ENCODE measurements at places on chromosomes 3 and 15.

GRCh38 chr3:134003066-134003465 is 26.7 kb downstream of the SLCO2A1 start:
- no peak for DNase-seq

- DNase-seq, result no peak
Measured at GRCh38 chr3:153146191-153147053, 15.6 kb upstream of the RAP2B start.

DNA sequence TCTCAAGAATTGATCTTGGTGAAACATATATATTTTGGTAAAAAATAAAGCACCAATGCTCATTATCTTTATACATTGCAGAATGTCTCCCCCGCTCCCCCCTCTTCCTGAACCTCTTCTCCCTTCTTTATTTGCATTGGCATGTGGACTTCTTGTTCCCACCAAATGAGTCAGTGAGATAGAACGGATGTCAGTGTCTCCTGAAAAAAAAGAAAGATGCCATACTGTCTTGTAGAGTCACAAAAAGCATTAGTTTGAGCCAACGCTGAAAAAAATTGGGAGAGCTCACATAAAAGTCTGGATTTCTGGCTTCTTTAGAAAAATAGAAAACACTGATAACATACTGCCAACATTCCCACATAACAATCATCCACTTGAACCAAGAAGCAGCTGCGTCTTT is 32.0 kb upstream of the STXBP5L start:
- DNase-seq, result no peak

DNA sequence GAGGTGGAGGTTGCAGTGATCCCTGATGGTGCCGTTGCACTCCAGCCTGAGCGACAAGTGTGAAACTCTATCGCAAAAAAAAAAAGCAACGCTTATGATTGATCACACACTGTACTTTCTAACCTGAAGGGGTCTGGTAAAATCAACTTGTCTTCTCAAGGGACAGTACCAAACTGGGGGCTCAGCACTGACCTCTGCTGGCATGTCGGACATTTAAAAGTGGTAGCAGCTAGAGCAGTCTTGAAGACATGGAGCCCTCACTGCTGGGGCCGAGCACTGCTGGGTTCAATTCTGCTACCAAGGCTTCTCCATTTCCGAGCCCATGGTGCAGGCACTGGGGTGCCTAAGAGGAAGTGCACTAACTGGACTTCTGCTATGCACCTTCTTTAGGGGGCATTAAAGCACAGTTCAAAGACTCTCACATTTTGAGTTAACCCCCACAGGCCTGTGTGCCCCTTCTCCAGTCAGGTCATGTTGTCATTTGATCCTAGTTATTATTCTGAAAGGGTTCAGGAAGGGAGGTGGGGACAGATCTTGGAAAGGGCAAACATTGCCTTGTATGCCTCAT is 26.4 kb upstream of the LAMP3 start:
- no peak for DNase-seq

DNA sequence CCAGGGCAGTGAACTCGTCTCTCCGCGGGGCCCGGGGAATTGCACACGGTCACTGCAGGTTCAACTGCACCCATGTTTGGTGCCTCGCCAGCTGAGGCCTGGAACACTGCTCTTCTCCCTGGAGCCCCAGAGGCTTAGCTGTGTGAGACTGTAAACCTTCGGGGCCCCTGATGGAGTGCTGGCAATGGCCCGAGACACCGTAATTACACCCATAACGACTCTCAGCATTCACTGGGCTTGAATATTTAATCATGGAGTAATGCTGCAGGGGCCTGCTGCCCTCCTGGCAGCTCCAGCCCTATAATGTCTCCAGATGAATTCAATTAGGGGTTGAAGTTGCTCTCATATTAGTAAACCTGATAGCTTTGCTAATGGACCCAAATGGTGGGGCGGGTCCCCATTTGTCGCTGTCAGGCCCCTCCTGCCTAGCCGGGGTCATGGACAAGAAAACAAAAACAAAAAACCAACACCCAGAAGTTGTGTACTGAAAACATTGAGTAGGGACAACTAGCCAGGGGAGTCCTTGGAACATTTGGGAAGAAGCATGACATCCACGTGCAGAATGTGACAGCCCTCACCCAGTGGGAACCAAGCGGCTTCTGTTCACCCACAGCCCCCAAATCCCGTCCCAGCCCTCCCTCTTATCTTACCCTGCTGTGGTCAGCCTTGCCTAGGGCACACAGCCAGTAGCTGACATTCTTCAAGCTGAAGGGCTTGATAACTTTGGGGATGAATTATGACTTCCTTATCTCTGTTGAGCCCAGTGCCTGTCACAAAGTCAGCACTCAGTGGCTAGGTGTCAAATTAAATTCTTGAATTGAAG is 74.3 kb upstream of the SCN5A start:
- DNase-seq, result no peak

DNA sequence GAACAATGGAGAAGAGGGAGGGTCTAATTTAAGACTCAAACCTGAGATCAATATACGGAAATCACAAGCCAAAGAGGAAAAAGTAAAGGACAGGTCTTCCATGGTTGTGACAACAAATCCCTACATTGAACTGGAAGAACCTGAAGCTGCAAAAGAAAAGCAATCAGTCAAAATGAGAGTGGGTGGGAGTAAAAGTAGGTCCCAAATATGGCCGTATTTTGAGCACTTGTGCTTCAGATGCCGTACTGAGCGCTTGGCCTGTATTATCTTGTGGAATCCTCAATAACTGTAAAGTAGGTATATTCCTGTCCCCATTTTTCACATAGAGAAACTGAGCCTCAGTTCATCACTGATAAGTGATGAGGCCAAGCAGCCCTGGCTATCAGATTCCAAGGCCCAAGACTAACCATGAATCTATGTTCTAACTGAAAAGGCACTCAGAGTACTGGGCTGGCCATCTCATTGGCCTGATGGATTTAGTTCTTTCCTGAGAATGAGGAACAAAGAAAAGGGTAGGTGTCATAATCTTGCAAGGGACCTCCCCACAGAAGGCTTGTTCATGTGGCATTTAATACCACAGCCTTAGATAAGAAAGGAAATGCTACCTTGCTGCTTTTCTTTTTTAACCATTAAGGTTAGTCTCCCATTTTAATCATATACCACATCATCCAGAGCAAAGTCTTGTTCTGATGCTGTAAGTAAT is 52.5 kb downstream of the LRRN1 start:
- DNase-seq, result no peak

DNA sequence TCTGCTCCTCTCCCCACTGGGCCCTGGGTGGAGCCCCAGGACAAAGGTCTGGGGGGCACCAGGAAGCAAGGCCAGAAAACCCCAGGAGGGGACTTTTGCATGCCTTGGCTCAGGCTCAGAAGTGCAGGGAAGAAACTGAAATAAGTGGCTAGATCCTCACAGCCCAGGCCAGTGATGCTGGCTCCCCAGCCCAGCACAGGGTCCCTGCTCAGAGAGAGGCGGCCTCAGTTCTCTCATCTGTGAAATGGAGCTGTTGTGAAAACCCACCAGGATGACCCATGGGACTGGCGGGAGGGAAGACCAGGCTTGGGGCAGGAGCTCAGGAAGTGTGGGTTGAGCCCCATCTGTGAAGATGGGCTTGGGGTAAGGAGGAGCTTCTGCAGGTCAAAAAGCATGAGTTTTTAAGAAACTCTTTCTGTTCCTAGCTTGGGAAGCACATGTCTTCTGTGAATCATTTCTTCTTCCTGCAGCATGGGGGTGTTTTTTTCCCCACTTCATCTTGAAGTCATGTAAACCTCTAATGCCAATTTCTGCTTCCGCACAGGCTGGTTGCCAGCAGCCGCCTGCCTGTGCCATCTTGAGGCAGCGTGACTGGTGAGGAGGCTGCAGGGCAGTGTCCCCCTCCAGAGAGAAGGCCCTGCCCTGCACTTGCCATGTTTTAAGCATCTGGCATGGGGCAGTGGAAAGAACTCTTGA is 118.6 kb downstream of the SMAD6 start:
- DNase-seq, result no peak

DNA sequence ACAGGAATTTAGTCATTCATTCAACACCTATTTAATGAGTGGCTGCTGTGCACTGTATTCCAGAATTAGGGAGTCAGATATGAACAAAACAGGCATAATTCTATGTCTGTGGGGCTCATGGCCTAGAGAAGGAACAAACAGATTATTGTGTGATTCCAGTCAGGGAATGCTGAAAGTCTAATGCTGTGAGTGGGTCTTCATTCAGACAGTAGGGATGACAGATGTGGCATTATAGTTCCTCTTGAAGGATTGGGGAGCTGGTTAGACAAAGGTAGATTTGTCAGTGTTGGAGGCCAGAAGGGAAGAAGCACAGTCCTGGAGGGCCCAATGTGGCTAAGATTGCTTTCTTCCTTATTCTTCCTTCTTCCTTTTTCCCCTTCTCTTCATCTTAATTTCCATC is 226.4 kb upstream of the EIF1B start:
- no peak for DNase-seq

DNA sequence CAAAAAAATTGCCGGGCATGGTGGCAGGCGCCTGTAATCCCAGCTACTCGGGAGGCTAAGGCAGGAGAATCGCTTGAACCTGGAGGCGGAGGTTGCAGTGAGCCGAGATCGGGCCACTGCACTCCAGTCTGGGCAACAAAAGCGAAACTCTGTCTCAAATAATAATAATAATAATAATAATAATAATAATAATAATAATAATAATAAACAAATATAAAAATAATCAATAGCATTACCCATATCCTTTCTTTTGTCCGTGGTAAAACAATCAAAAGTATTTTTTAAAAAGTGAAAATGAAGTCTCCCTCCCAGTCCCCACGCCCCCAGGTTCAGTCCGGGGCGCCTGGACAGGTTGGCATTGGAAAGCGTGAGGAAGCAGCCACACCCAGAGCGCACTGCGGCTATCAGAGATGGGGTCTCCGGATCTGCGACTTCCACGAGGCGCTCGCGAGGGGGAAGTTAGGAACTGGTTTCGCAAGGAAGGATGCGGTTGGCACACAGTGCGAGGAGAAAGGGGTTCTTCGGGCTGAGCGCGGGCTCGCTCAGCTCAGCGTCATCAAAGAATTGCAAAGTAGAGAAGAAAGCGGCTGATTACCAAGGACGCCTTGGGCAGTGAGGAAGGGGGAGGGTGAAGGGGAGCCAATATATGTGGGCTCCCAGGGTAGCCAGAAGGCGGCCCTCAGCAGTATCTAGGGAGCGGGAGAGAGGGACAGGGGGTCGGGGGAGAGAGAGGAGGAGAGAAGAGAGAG is 69.5 kb upstream of the EPHB3 start:
- DNase-seq, result no peak

GRCh38 chr15:73631915-73632669 is 1.1 kb downstream of the NPTN start:
- DNase-seq, result no peak

GRCh38 chr3:197499427-197499826 is 56.3 kb downstream of the BDH1 start:
- no peak for DNase-seq

Measured in NCI-H2107 (cell line).